ENCODE measurements at places on chromosomes 13 and 19. TPM values are rescaled to one million over a fixed set of nuclear protein-coding genes. Genes with fewer than 3 reads are reported as not detected.

The SHKBP1 gene
- 40.5 TPM for polyA plus RNA-seq

The SLC6A16 gene
- 2.4 TPM for polyA plus RNA-seq

The BEST2 gene
- polyA plus RNA-seq: 0.08 TPM

The DCT gene
- 0.11 TPM for polyA plus RNA-seq

The C19orf38 gene
- polyA plus RNA-seq: 1.8 TPM

The FXYD3 gene
- polyA plus RNA-seq: 7.0 TPM

The SELENOV gene
- polyA plus RNA-seq: 3.6 TPM

The SLAIN1 gene
- 22.7 TPM for polyA plus RNA-seq

The MYBPC2 gene
- polyA plus RNA-seq: 0.72 TPM

The PRDX2 gene
- 296 TPM for polyA plus RNA-seq

The TYROBP gene
- polyA plus RNA-seq: 10.5 TPM

The INSL3 gene
- 0.28 TPM for polyA plus RNA-seq

DNA sequence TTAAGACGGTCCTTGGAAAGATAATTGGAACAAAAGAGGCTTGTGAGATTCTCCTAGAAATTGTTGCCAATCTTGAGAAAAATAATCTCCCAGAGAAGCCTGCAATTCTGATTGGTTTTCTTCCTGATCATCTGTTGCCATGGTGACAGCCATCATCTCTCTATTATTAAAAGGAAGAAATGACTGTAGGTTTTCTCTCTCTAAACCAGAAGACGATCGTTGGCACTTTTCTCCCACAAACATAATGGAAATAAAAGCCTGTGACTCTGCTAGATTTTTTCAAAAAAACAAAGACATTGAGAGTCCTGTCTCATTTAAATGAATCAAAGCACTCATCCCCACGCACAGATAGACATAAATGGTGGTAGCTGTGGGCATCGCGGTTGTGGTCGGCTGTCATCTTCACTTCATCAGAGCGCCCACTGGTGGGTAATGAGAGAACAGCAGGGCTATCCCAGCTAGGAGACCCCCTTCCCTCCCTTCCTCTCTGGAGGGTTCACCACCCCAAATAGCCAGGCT lies 21.7 kb upstream of the CALM3 start:
- no peak for DNase-seq

- no peak for DNase-seq
Observed at GRCh38 chr13:41775251-41775650, 185.7 kb downstream of the VWA8 start.

DNA sequence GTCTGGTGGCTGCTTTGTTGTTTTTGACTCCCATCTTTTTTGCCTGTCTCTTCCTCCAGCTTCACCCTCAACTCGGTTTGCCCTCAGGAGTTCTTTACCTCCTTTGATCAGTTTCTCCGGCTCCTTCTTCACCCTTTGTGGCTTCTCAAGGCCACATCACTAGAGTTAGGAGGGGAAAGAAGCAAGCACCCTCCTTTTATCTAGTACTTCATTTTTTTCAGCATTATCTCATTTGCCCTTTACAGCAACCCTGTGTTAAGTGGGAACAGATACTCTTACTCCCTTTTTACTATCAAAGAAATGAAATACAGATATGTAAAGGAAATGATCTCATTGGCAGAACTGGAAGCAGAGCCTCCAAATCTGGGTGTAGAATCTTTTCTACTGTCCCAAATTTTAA lies 26.9 kb downstream of the RAP2A start:
- DNase-seq: no peak

- DNase-seq: no peak
Observed at GRCh38 chr19:16361926-16362325, 37.3 kb downstream of the KLF2 start.

DNA sequence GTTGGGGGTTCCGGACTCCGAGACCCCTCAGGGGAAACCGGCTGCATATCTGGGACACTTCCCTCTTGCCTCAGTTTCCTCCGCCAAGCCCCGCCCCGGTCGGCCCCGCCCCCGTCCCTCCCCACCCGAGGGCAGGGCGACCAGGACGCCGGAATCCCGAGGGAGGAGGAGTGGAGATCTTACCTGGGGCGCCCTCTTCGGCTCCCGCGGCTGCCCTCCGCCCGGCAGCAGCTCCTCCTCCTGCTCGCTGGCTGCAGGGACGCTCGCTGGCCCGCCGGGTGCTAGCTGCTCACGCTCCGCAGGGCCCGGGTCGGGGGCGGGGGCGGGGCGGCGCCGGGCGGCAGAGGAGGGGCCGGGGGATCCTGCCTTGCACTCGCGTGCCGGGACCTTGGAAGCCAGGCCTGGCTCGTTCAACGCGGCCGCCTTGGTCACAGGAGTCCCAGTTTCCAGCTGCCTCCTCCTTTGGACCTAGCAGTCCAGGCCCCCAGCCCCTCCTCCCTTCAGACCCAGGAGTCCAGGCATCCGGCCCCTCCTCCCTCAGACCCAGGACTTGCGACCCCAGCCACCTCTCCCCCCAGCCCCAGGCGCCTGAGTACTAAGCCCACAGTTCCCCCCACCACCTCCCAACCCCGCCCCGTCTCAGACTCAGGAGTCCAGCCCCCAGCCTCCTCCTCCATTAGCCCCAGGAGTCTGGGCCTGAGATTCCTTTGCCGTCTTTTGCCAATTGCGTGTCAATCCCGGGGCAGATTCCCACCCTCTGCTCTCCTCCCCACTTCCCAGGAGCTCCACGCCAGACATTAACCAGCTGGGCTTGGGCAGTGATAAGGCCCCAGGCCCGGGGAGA lies at the start of gene NTF4:
NTF4 (minus strand) TSS at position 51 of the 844 bp plus-strand sequence. CDS start 2,821 bp downstream, outside the sequence.
- DNase-seq: no peak

DNA sequence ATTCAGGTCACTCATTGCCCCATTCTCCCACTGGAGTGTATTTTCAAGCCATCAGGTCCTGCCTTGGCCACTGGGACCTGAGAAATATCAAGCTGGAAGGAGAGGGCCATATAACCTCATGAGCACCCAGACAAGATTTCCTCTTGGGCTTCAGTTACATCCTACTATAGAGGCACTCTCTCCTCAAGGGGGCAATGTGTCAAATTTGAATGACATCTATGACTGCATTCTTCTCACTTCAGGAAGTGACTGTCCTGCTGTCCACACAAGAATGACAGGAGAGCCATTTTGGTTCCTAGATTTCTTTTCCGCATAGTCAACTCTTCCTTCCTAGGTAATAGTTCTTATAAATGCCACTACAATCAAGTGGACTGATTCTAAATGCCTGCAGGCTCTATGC lies 416.2 kb downstream of the DIAPH3 start:
- no peak for DNase-seq

- DNase-seq: no peak
Observed at GRCh38 chr13:23778002-23778652, 111.1 kb downstream of the MIPEP start.

- DNase-seq: no peak
Observed at GRCh38 chr13:83798731-83799130, 83.5 kb downstream of the SLITRK1 start.

GRCh38 chr19:46326608-46327007 lies 20.3 kb upstream of the PPP5C start:
- DNase-seq: no peak

DNA sequence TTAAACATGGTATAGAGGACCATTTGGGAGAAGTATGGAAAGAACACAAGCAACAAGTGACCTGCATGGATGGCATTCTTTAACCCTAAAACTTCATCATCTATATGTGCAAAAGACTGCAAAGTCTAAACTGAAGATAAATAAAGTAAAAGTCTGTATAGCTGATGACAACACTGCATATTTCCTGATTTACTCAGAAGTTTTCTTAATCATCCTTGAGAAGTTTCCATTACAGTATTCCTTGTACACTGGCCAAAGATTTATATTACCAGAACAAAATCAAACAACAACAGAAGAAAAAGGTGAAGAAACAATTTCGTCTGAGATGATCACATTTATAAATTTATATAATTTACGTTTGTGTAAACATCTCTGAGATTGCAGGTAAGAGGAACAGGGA lies 805.7 kb downstream of the PCDH9 start:
- DNase-seq: no peak

DNA sequence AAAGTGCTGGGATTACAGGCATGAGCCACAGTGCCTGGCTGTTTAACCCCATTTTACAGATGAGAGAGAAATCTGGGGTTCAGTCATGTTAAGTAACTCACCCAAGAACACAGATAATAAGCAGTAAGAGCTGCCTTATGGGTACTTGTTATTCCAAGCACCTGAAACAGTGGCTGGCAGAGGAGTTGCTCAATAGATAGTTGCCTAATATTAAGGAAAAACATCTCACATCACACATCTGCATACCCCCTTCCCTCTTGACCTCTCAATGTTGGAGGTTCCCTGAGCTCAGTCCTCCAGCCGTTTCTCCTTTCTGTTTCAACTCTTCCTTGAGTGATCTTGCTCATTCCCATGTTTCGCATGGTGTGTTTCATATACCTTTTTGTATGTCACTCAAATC lies 401.9 kb downstream of the KLF12 start:
- no peak for DNase-seq

GRCh38 chr19:13181747-13182388 lies 31.7 kb downstream of the IER2 start:
- no peak for DNase-seq

DNA sequence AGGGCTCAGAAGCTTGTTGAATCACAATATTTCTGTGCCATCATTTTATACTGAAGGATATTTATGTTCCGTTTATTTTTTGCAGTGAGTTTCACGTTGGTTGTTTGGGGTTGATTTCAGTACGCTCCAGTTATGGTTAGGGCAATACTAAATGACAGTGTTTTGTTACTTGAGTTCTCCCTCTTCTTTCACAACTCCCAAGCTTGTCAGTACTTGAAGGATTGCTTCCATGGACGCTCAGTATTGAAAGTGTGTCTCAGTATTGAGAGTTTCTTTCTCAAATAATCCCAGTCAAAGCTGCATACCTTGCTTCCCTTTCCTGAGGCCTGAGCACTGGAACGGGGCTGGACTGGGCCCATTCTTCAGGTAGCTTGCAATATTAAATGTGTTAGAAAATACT lies 38.9 kb downstream of the LACC1 start:
- DNase-seq: no peak

- no peak for DNase-seq
Observed at GRCh38 chr19:48524732-48525131, 13.1 kb upstream of the LMTK3 start.

DNA sequence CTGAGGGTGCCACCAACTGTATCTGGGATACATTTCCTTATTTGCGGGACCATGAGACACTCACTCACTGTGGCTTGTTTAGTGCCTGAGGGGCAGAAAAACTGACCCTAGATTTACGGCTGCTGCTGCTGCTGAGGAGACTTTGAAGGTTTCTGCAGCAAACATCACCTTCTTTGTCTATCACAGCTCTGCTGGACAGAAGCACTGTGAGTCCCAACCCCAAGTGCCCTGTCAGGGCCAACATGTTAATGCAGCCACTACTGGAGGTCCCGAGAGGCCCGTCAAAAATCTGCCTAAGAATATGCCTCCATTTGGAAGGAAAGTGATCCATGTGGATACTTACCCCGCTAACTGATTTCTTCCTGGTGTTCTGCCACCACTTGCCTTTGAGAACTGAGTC lies 37.3 kb upstream of the UBL3 start:
- DNase-seq: no peak

DNA sequence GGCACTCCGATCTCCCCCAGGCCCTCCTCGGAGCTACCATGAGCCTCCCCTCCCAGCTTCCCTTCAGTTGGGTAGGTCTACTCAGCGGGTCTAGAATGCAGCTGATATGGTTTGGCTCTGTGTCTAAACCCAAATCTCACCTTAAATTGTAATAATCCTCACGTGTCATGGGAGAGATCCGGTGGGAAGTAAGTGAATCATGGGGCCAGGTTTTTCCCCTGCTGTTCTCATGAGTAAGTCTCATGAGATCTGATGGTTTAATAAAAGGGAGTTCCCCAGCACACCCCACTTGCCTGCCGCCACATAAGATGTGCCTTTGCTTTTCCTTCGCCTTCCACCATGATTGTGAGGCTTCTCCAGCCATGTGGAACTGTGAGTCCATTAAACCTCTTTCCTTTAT lies 14.5 kb upstream of the DOCK9 start:
- DNase-seq: no peak

DNA sequence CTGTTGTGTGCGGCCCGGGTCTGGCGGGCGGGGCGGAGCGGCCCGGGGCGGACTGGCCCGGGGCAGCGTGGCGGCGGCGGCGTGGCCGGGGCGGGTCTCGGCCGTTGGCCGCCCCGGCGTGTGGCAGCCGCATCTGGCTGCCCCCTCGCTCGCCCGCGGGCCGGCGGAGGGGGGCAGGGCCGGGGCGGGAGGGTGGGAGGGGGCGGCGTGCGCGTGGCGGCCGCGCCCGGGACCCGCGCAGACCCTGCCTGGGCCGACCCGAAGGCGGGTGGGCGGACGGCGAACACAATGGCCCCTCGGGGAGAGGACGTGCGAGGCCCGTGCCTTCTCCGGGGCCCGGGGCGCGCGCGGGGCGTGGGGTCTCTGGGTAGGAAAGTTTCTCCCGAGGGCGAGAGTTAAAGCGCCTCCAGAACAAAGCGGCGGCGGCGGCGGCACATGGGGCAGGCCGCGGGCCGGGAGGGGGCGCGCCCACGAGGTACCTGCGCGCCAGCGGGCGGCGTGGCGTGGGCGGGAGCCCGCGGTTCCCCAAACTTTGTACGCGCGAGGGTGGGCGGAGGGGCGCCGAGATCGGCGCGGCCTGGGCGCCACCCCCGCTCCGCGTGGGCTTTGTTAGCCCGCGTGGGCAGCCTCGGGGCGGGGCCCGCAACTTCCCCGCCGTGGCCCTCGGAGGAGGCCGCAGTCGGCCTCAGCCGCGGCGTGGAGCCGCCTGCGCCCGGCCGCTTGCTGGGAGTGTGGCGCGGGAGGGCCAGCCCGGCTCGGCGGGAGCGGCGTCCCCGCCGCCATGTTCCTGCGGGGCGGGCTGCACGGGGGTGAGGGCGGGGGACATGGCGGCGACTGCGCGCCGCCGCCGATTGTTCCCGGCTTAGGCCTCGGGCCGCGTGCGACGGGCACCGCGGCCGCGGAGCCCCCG lies 764 bp downstream of the MIR17HG start:
- no peak for DNase-seq

DNA sequence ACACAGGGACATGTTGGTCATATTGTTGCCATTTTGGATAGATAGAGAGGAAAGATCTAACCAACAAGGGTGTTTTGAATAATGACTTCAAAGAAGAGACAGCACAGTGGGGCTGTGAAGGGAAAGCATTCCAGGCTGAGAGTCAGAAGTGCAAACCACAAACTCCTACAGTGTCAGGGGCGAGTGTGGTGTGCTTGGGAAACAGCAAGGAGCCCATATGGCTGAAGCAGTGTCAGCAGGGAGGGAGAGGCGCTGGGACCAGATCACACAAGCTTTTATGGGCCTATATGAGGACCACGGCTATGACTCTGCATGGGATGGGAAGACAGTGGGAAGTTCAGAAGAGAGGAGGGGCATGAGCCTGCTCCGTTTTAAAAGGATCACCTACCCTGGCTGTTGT lies 166.4 kb downstream of the MYO16 start:
- no peak for DNase-seq

DNA sequence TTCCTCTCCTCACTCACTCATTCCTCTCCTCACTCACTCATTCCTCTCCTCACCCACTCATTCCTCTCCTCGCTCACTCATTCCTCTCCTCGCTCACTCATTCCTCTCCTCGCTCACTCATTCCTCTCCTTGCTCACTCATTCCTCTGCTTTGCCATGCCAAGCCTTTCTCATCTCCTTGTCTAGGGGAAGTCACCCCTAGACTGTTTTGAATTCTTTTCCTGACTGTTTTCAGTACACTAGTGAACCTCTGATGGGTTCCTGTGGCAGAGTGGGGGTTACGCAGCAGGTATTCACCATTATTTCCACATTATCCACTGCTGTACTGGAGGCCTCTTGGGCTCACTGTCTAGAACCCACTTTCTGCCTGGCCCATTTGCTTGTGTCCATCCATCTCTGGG lies 1.2 kb downstream of the CYP4F8 start:
- DNase-seq: no peak

- DNase-seq: no peak
Observed at GRCh38 chr19:1725100-1726064, 27.9 kb upstream of the ONECUT3 start.

All from right renal cortex interstitium (tissue), 3 donors.